Stimulated activated CD8-positive, alpha-beta memory T cell treated with anti-CD3 and anti-CD28 coated beads, Interleukin-4, amount 100 ng/mL, for 4 hours (primary cell): ENCODE measurements at places on chromosomes 5 and 9.

DNA sequence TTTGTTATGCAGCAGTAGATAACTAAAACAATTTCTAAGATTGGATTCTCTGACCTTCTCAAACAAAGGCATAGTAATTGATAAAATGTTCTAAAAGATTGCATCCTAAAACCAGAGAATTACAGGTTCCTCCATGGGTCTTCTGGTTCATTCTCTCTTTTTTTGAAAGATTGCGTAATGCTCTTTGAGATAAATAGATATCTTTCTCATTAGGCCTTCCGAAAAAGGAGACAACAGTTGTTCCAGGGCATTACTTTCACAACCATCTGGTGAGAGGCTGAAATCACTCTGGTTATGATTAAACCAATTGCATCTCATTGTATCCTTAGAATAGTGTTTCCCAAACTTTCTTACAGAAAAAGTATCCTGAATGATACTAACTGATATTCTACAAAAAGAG lies 174.7 kb upstream of the NREP start:
- no peak for DNase-seq

GRCh38 chr9:127814619-127815511 lies 12.2 kb downstream of the FPGS start:
- DNase-seq: no peak

DNA sequence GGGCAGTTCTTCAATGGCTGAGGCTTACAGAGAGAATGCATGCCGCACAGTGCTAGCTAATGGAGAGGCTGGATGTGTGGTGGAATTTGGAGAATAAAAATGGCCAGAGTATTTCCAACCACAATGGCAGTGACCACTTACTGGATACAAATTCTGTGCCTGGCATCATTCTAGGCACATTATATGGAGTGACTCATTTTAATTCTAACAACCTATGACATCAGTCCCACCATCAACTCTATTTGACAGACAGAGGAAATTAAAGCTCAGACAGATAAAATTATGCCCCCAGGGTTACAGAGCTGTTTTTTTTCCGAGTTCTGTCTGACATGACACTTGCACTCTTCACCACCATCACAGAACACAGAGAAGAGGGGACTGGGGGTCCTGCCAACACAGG lies 105.6 kb upstream of the IL12B start:
- no peak for DNase-seq

DNA sequence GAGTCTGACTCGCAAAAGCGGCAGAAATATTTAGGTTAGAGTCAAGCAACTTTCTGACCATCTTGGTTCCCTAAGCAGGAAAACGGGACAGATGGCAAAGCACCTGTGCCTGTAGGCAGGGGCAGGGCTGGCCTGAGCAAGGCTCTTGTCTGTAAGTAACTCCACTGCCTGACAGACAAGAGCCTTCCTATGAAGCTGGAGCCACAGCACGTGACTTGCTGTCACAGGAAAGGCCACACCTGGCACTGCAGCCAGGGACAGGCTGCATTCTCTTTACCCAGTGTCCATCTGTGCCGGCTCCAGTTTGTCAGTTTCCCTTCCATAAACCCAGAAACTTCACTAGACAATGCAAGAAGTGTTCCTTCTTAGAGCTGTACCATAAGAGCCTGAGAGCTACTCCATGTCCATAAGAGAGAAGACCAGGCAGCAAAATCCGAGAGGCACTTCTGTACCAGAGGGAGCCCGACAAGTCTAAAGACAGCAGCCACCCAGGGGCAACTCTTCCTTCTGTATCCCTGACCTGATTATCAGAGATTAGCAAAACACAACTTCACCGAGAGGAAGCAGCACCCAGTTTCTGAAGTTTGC lies 78.1 kb downstream of the GPR21 start:
- DNase-seq: no peak

GRCh38 chr9:133897675-133898074 lies 94.4 kb downstream of the VAV2 start:
- DNase-seq: no peak

GRCh38 chr5:94057217-94057616 lies 315.8 kb upstream of the POU5F2 start:
- DNase-seq: no peak

DNA sequence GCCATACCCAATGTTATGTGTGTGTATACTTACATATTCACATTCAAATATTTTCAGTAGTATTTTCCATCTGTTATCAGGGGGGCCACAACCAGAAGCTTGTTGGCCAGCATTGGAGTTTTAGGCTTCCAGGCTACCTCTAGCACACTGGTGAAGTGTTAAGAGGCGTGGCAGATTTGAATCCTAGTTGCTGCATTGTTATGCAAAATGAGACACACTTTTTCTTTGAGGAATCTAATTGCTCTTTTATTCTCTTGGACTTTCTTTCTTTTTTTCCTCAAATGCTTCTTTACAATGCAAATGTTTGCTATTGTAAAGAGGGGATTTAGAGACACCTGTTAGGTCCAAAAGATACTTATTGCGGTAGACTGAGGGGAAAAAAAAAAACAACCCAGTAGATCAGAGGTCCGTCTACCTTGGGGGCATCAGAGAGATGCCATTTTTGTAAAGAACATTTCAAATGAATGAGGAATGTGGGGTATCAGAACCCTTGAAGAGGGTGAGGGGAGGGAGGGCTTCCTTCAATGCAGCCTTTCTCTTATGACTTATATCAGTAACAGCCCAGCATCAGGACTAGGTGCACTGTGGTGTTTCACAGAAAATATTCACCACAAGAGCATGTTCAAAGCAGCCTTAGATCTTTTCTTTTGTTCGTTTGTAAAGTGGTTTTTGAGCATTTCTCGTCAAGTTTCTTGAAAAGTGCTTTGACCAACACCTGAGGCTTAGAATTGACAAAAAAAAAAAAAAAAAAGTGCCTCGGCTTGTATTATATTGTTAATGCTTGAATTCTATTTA lies 3.8 kb downstream of the SMARCA2 start:
- DNase-seq: no peak

- DNase-seq: no peak
Measured at GRCh38 chr9:23447944-23448343, 378.1 kb downstream of the ELAVL2 start.

DNA sequence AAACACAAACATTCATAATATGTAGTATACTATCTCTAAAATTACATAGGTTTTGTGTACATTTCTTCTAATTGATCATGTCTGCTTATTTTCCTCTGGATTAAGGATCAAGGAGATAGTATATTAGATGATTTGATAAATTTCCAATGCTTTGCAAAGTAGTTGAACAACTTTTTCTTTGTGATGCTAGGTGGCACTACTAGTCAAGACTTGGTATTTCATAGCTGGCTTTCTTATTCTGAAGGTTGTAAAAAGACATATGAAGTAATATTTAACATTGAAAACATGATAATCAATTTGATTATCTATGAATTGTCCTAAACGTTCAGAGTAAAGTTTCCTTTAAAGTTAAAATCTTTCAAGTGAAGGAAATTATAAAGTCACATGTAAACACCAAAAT lies 106.1 kb upstream of the FGF10 start:
- no peak for DNase-seq

- DNase-seq: peak; percentile 54
Measured at GRCh38 chr5:132019857-132020555, 8.5 kb upstream of the ACSL6 start.

- DNase-seq: no peak
Measured at GRCh38 chr9:33065157-33066076, 11.1 kb downstream of the SMU1 start.

GRCh38 chr9:89080193-89080592 lies 88.9 kb downstream of the S1PR3 start:
- no peak for DNase-seq

- no peak for DNase-seq
Measured at GRCh38 chr5:1760231-1760630, 39.4 kb downstream of the MRPL36 start.

DNA sequence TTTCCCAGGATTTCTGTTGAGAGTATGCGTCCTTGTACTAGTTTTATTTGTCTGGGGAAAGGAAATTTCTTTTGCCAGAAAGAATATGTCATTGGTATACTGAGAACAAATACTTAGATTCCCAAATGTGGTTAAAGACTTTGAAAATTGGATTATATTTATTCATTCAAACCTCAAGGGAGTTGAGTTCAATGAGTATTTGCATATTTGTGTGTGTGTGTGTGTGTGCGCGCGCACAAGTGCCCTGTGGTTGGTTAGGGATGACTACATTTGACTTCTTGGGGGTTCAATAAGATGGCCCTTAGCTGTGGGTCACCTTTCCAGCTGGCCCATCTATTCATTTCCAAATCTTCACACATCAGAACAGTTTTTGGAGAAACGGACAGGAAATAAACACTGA lies 4.9 kb downstream of the RXFP3 start:
- no peak for DNase-seq

GRCh38 chr9:10050016-10050415 lies 562.8 kb downstream of the PTPRD start:
- no peak for DNase-seq

- no peak for DNase-seq
Measured at GRCh38 chr5:159128070-159128541, 28.4 kb upstream of the EBF1 start.

- DNase-seq: no peak
Measured at GRCh38 chr5:36904677-36905076, 28.1 kb downstream of the NIPBL start.

DNA sequence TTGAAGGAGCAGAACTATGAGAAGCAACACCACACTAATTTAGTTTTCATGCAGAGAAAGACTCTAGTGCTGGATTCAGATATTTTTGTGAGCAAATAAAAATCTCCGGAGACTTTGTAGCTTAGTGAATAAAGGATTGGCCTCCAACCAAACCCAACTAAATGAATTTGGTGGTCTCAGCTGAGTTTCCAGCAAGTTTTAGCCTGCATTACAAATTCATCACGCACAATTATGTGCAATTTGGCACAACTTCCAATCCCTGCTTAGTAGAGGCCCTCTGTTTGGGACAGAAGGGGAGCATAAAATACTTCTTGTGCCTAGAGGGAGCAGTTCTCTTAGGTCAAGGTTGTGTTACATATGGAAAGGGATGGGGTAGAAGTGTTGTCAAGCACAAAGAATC lies 112.3 kb upstream of the ADAMTSL1 start:
- no peak for DNase-seq

- DNase-seq: no peak
Measured at GRCh38 chr9:128089299-128089698, 21.3 kb downstream of the SLC25A25 start.

DNA sequence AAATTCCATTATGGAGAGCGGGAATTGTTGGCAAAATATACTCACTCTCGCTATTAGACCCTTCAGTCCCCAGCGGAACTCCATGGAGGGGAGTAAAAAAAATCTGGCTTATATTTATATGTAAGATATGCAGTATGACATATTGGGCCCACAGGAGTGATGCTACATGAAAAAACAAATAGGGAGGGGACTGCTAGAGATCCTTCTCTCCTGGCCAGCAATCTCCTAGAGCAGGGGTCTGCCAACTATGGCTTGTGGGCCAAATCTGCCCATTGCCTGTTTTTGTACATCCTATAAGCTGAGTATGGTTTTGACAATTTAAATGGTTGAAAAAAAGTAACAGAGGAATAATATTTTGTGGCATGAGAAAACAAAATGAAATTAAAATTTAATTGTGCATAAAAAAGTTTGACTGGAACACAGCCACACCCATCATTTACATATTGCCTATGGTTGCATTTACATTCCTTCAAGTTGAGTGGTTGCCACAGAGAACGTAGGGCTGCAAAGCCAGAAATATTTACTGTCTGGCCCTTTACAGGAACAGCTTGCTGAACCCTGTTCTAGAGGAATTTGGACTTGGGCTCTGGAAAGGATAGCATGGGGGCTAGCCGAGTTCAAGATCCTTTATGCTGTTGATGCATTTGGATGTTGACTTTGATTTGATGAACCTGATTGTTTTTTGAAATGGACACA lies 197.3 kb upstream of the CLINT1 start:
- DNase-seq: no peak

DNA sequence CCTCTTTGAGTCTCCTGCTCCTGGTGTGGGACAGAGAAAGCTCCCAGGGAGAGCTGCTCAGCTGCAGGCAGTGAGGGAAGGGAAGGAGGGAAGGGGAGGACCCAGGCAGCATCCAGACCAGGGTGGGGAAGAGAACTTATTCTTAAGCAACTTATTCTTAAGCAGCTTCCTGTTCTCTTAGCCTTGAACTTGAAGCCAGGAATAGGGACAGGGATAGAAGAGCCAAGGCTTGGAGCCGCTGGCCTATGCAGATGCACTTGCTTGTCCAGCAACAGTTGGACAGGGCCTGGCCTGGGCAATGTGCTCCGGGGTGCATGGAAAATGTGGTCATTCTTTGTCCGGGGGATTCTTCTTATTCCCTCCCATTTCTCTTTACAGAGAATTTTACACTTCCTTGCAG lies 31.4 kb upstream of the SPTLC1 start:
- no peak for DNase-seq

- no peak for DNase-seq
Measured at GRCh38 chr9:16930578-16930977, 60.1 kb upstream of the BNC2 start.

DNA sequence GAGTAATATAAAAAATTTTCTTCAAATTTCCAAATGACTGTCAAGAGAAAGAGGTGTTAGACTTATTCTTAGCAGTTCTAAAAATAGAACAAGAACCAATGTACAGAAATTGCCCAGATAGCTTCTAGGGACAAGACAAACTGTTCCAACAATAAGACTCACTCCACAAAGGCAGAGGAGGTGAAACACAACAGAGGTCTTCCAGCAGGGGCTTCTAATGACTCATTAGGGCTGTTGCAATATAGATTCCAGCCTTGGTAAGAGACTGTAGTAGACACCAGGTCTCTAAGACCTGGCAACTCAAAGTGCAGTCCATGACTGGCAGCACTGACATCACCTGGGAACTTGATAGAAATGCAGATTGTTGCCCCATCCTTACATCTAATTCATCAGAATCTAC lies 134.6 kb upstream of the VLDLR start:
- no peak for DNase-seq
